ENCODE measurements at places on chromosomes 5 and 9.

GRCh38 chr5:95641741-95642220 is 4.8 kb upstream of the RFESD start:
- DNase-seq, result no peak

DNA sequence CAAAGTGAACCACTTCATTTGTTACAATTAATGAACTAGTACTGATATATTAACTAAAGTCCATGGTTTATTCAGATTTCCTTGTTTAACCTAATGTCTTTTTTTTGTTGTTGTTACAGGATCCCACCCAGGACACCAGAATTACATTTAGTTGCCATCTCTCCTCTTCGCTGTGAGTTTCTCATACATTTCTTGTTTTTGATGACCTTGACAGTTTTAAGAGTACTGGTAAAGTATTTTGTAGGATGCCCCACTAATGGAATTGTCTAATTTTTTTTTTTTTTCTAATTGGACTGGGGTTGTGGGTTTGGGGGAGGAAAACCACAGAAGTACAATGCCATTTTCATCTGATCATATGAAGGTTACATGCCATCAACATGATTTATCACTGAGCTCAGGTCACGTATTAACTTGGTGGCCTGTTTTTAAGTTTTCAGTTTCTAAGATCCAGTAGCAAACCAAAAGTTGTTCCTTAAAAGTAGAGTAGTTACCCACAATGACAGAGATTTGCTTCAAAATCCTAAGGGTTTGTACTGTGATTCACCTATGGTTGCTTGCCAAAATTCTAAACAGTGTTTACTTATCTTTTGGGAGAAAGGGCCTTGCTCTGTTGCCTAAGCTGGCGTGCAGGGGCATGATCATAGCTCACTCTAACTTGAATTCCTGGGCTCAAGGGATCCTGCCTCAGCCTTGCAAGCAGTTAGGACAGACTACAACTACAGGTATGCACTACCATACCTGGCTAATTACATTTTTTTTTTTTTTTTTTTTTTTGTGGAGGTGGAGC is 4.5 kb upstream of the OTULIN start:
- no peak for DNase-seq

- DNase-seq, result no peak
Observed at GRCh38 chr9:132381966-132382541, 24.6 kb downstream of the TTF1 start.

DNA sequence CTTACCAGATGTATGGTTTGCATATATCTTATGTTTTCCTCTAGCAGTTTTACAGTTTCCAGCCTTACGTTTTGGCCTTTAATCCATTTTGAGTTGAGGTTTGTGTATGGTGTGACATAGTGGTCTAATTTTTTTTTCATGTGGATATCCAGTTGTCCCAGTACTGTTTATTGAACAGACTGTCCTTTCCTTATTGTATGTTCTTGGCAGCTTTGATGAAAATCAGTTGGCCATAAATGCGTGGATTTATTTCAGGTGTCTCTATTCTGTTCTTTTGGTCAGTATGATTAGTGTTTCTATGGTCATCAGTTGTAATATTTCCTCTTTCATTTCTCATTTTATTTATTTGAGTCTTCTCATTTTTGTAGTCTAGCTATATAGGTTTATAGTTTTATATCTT is 42.4 kb downstream of the SRFBP1 start:
- no peak for DNase-seq

GRCh38 chr9:93406371-93406770 is 45.1 kb upstream of the FAM120A start:
- no peak for DNase-seq

DNA sequence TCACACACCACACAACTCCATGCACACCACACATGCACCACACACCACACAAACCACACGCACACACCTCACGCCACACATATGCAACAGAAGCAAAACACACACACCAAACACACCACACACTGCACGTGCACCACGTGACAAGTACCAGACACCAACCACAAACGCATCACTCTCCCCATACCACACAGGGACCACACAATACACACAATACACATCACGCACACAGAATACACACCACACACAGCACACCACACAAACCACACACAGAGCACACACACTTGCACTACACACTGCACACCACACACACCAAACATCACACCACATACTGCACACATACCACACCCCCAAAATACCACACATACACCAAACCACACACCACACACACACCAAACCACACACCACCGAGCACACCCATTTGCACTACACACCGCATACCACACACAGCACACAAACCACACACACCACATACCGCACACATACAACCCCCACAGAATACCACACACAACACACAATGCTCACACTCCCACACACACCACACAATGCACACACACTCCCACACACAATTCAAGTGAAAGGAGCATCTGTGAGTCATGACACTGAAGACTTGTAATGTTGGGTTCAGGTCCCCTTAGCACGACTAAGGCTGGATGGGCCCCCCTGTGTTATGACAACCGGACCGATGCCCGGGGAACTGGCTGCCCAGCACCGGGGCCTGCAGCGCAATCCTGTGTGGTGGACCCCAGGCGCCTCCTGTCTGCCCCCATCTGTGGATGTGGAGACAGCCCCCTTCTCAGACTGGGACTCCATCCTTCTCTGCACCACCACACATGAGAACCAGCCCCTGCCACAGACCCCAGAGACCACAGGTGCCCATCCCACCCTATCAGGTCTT is 6.0 kb upstream of the ZDHHC11 start:
- no peak for DNase-seq

- DNase-seq, result no peak
Observed at GRCh38 chr9:93315960-93316359, 132.0 kb downstream of the WNK2 start.

DNA sequence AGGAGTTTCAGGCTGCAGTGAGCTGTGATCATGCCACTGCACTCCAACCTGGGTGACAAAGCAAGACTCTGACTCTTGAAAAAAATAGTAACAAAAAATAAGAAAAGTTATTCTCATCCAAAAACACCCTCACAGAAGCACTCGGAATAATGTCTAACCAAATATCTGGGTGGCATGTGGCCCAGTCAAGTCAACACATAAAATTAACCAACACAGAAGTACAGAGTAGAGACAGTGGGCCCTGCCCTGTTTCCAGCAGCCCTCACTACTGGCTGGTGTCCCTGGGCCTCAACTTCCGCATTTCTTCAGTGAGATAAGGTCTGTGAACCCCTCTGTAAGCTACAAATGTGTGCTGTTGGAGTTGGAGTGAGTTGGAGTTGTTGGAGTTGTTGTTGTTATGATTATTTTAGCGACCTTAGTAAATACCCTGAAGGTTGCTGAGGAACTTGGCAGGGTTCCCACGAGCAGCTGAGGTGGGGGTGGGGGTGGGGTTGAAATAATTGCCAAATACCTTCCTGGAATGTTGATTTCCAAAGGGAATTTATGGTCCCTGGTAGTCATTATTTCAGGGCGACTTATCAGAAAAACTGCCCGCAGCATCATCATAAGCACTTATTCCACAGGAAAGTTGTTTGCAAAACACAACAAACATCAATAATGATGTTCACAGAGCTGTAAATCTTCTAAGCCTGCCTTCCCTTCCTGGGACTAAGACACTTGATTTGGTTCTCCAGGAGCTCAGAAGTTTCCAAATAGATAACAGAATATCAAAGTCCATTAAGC is 30.2 kb downstream of the C5orf15 start:
- DNase-seq, result no peak

DNA sequence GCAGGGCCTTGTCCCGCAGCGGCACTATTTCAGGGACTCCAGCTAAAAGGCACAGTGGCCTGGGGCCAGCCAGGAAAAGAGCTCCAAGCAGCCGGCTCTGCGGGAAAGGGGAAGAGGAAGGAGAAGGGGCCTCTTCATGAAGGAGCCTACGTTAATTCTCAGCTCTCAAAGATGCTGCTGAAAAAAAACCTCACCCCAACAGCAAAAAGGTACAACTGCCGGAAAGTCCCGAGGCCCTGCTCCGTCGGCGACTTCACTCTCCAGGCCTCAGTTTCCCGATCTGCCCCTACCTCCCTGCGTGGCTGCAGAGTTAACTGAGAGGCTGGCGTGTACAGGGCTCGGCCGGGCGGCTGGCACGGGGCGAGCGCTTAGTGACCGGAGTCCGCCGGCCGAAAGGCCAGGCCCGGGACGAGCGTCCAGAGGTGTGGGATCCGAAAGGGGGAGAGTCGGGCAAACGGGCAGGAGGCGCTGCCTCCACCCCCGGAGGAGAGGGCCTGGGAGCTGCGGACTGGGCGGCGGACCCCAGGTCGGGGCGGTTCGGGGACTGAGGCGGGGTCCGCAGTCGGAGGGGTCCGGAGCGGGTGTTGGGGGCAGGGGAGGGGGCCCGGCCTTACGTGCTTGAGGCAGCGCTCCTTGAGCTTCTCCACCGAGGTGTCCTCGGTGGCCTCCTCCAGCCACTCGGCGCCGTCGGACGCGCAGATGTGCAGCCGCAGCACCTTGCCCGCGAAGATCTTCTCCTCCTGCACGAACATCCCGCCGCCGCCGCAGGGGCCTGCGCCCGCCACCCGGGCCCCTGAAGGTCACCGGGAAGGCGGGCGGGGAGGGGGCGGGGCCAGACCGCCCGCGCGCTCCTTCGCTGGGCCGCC is 529 bp downstream of the UBAC1 start:
- no peak for DNase-seq

GRCh38 chr5:76626738-76627137 is 3.5 kb upstream of the F2RL2 start:
- DNase-seq, result no peak

DNA sequence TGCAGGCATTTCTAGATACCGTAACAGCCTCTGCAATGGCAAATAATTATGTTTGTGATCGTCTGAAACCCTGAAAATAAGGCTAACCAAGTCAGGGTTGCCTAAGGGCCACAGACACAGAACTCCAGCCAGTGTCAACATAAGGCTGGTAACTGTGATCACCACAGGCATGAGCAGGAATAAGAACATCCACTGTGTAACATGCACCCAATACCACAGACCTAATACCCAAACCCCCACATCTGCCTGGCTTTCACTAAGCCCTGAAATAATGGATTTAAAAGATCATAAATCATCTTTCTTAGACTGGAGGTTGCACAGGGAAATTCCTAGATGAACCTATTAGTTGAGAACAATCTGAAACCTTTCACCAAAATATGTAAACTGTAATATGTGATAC is 394.5 kb downstream of the NFIB start:
- no peak for DNase-seq

- DNase-seq, result peak; percentile 36
Observed at GRCh38 chr5:143245929-143246561, 157.4 kb downstream of the NR3C1 start.

DNA sequence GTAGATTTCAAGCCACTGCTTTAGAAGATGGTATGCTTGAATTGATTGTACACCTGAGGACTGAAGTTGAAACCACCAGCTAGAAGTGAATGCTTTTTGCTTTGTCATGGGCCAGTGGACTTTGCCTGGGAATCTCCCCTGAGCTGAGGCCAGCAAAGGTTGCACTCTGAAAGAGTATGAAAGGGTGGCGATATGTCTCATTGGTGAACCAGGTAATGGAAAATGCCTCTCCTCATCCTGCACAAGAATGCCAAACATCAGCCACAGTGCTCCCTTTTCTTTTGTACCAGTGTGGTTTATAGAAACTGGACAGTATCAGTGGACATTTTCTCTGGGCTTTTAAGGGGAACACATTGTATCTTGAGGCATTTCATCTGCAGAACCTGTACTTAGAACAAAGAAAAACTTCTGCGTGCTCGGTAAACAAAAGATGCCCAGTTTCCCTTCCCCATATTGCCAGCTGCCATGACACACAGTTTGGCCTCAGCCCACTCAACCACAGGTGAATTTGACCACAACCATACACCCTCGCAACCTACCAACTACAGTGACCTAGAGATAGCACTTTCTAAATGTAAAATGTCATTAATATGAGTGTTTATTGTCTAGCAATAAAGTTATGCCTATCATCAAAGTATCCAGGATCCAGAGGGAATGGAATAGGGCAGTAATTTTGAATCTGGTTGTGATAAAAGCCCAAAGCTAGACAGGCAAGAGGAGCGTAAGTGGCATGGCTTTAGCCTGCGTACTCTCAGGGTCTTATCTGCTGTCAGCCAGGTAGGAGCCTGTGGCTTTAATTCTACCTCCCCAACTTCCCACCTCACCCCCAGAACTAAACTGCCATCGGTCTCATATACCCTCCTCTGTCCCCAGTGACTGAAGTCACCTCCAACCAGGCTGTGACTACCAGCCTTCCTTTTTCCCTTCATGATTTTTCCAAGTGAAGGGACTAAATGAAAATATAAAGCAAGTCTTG is 79.5 kb upstream of the LHFPL2 start:
- DNase-seq, result no peak

GRCh38 chr9:121909111-121909510 is 184.0 kb downstream of the TTLL11 start:
- DNase-seq, result no peak

GRCh38 chr9:354453-354852 is 139.8 kb downstream of the DOCK8 start:
- no peak for DNase-seq

DNA sequence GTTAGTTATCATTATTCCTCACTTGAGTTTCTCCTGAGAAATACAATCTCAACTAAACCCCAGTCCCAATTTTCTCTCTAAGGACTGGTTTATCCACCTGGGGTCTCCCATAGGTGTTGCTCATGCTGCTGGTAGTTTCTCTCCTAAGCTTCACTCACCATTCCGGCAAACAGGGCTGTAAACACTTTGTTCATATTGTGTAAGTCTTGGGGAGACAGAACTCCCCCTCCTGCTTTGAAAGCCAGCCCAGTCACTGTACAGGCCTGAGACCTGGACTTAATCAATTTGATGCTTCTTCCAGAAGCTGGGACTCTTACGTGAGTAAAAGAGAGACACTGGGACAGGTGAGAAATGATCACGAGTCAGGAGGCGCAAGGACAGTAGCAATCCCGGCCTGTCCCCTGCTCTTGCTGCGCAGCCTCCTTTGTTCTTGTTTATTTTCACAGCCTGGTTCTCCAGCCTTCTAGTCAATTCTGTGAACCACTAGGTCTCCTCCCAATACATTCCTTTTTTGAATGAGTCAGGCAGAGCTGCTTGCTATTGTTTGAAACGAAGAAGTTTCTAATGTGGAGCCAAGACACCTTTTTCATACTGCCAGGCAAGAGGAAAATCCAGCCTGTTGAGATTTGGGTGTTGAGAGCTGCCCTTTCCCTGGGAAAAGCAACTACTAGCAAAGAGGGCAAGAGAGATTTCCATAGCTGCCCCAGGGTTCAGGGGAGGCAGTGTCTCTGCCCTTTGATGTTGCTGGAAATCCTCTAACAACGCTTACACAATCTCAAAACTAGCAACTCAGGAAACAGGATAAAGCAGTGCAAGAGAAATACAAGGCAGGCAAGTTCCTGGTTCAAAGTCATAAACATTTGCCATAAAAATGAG is 9.2 kb upstream of the SHROOM1 start:
- DNase-seq, result no peak

GRCh38 chr5:168481330-168481788 is 4.9 kb upstream of the RARS1 start:
- DNase-seq, result no peak
